Heart left ventricle (tissue), 16 donors: ENCODE measurements at places on chromosomes 11 and 22. TPM values are rescaled to one million over a fixed set of nuclear protein-coding genes. Genes with fewer than 3 reads are reported as not detected.

Gene FAM76B
- 7.2 TPM for total RNA-seq

Gene HEPN1
- not detected for total RNA-seq

Gene OR4S1
- total RNA-seq, result not detected

Gene OR10G8
- not detected for total RNA-seq

Gene POU2F3
- not detected for total RNA-seq

Gene FXYD6
- 29.6 TPM for total RNA-seq

Gene SMIM35
- total RNA-seq, result not detected

Gene KRTAP5-4
- total RNA-seq, result not detected

Gene KCNK7
- not detected for total RNA-seq

Gene SLC15A3
- 29.2 TPM for total RNA-seq

Gene FJX1
- 2.2 TPM for total RNA-seq

Gene NAV2
- 25.4 TPM for total RNA-seq

Gene CLTCL1
- total RNA-seq, result 10.4 TPM

Gene PATE2
- not detected for total RNA-seq

Gene CABP4
- 0.37 TPM for total RNA-seq

Gene IL17REL
- total RNA-seq, result not detected

Gene ACRV1
- not detected for total RNA-seq

Gene OR5T3
- not detected for total RNA-seq

Gene NLRP6
- not detected for total RNA-seq

Gene MMP12
- total RNA-seq, result not detected

Gene OR10G4
- not detected for total RNA-seq
